ENCODE measurements at places on chromosomes 5 and 9.

- DNase-seq: no peak
Measured at GRCh38 chr9:101417977-101418376, 17.6 kb downstream of the ALDOB start.

DNA sequence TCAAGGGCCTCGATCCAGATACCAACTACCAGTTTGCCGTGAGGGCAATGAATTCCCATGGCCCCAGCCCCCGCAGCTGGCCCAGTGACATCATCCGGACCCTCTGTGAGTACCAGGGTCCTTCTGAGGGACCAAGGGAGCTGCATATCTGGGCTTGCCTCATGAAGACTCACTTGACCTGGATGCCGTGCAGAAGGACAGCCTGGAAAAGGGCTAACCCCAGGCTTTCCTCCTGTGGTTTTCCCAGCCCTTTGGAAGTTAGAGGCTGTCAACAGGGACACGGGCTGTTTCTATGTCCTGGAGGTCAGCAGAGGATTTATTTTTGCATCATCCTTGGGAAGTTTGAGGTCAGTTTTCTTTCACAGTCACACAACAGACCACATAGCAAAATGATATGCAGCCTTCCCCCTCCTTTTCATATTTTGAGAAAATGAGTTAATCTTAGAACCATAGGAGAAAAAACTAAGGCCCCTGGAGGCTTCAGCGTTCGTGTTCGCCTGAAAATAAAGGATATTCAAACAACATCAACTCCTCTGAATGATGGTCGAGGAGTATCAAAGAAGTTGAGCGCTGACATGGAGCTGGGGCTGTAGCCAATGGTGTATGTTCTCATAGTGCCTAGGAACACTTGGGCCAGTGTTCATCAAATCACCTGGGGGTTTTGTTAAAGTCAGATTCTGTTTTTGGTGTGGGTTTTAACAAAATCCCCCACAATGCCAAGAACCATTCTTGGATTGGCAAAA, 112.2 kb downstream of the EGFLAM start:
- DNase-seq: no peak

GRCh38 chr5:68379275-68380036, 163.9 kb downstream of the PIK3R1 start:
- DNase-seq: no peak

DNA sequence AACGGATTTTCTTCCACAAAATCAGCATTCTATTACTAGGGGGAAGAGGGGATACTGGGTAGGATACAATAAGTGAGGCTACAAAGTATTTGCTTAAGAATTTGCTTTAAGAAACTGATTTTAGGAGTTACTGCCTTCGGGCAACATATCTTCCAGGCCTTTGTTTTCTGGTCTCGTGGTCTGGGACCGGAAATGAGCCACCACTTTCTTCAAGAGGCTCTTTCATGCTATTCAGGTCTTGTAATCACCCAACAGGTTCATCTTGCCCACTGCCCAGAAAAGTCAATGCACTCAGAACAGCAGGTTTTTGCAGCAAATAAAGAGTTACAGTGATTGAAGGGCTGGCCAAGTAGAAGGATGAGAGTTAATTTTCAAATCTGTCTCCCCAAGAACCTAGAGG, 6.6 kb upstream of the AOPEP start:
- no peak for DNase-seq

- no peak for DNase-seq
Measured at GRCh38 chr5:68680366-68680765, 413.4 kb upstream of the SLC30A5 start.

GRCh38 chr5:147733075-147733474, 49.5 kb downstream of the JAKMIP2 start:
- no peak for DNase-seq

DNA sequence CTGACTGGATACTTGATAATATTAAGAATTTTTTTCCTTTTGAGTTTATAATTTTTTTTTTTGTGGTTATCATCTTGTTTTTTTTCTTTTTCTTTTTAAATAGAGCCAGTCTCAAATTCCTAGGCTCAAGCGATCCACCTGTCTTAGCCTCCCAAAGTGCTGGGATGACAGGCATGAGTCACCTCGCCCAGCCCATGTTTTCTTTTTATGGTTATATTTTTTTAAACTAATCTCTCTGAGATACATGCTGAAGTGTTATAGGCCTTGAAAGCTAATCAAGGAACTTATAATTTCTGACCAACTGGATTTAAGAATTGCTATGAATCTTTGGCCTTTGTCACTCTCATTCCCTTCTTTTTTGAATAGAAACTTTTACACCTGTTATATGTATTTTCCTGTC, 6.8 kb upstream of the AMACR start:
- no peak for DNase-seq

DNA sequence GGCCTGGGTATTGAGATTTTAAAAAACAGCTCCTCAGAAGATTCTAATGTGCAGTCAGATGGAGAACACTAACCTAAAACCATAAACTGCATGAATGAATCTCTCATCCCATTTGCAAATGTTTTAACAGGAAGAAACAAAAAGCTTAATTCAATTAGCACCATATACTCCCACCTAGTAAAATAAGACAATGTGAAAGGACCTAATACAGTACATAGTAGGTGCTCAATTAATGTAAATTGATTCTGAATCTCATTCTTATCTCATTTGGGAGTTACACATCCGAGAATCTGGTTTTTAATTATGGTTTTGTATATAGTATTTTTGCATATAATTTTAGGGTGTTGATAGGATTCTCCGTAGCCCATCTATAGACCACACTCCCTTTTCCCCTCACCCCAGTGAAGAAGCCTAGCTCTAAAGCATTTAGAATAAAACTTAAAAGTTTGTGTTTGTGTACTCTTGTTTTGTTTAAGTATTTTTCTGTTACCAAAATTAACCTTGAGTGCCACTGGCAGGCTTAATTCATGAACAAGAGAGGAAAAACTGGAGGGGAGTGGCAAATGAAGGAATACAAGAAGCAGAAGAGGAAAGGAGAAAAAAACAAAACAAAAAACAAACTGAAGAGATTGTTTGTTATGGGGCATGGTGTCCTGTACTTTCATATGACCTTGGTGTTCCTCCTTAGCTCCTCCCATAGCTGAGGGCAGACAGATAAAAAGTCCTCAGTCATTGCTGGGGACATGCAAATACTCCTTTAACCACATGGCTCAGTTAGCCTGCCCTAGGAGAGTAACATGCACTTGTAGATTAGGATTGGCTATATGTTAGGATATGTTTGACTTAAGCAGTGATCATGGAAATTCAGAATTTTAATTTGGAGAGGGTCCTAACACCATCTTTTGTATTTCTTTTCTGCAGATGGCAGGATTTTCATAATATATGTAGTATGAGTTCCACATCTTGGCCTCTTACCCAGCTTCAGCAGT, 1.2 kb downstream of the RNF14 start:
- no peak for DNase-seq

GRCh38 chr5:52728686-52729085, 59.0 kb upstream of the ITGA1 start:
- no peak for DNase-seq

GRCh38 chr5:143222287-143223231, 180.9 kb downstream of the NR3C1 start:
- DNase-seq: peak; percentile 25

DNA sequence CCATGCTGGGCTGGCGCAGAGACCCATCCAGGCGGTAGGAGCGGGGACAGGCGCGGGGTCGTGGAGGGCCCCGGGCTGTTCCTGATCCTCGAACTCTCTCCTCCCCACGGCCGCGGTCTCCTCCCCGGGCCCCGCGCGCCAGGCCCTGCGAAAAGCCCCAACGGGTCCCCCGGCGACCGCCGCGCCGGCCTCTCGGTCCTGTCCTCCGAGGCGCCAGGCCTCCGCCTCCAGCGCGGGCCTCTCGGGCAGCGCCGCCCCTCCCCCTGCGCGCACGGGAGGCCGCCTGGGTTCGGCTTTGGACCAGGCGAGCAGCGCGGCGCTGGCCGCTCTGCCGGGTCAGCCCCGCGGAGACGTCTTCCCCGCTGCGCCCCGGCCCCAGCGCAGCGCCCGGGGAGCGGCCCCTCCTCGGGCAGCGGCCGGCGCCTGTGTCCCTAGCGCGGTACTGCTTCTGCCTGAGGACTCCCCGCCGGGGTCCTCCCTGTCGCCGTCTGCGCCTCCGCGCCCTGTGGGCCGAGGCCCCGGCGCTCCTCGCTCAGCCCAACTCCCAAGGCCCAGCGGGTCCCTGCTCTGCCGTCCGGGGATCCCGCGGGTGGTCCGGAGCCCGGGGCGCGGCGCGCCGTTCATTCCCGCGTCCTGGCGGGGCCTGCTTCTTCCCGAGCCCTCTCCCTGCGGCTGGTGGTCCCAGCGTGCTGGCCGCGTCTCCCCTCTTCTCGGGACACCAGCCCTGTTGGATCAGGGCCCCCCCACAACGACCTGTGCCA, 13.4 kb downstream of the COL23A1 start:
- DNase-seq: no peak

DNA sequence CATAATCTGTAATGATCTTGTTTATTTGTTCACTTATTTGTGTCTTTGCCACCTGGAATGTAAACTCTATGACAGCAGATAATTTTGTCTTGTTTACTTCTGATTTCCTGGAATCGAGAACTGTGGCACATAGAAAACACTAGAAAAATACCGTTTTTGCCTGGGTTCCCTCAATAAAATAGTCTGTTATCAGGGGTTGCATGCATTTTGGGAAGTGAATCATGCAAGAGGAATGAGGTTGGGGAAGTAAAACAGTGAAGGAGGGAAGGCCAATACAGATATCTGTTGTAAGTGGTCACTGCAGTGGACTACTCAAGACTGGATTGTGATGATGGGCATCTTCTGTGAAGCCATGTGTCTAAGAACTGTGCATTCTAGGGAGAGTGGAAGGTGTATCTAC, 45.2 kb upstream of the IL6ST start:
- DNase-seq: no peak

DNA sequence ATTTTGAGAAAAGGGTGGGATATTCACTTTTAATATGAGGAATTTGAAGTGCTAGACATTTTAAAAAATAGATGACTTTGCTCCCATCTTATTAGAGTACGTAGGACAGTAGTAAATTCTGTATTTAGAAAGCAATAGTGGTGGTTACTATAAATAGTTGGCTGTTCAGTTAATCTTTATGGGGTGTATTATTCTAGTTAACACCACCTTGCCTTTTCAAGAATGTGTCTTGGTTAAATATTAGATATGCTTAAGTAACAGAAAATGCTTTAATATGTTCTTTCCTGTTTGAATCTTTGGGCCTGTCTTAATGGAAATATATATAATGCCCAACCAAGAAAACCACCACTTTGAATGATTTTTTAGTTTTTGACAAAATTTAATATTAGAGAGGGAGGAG, 608.7 kb upstream of the FAM174A start:
- DNase-seq: no peak

- DNase-seq: peak; percentile 53
Measured at GRCh38 chr9:110143950-110144545, 63.9 kb downstream of the C9orf152 start.

DNA sequence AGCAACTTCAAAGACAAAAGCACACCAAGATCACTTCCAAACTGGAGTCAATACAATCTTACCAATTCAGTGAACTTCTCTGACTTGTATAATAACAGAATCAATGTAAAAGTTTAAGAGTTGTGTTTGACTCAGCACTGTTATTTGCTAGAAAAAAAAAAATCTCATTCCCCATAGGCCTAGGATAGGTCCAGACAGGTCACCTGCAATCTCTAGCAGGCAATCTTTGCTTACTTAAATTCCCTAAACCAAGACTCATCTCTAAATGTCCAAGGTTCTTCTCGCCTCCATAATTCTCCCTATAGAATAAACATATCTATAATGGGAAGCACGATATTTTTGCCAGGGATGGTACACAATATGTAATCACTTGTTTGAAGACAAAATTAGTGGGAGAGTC, 2.5 kb downstream of the FAM169A start:
- DNase-seq: no peak

DNA sequence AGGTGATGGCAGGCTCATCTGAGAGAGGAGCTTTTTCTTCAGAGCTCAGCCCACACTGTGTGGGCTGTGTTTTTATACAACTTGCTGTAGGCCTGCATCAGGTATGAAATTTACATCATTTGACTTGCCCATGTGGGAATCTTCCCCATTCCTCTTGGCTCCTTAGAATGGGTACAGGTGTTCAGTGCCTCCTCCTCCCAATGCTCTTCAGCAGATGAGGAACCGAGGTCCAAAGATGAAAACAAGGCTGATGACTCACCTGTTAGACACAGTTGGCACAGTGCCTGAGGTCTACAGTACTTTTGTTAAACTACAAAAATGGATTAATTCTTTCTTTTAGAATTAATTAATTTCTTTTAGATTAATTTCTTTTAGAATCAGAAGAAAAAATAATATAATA, 20.8 kb downstream of the PAPPA start:
- DNase-seq: no peak

DNA sequence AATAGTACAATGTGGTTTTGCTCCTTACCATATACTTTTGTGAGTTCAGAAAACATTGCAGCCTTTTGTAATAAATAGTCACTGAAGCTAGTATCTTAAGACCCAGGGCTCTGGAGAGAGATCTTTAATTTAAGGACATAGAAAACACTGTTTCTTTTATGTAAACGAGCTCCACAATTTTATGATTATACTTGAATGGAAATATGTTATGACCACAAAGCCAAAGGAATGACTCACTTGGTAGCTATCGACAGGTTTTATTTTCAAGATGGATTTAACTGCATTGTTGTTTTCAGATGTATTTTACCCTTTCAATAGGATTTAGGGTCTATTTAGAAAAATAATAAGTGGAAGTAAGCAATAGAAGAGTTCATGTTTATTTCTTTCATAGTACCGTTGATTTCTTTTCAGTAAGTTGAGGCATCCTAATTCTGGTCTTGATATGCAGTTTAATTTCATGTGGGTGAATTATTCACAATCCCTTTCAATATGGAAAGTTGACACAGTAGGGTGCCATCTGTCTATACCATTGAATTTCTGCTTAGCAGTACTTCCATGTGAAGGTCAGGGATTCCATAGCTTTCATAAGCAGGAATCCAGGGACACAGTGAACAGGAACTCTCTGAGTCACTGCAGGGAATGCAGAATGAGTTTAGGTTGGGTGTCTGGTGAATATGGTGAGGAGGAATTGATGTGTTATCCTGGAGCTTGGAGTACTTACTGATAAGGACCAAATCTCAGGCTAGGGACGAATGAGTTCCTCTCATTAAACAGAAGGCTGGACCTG, 157.6 kb downstream of the CD180 start:
- no peak for DNase-seq

GRCh38 chr5:83069096-83069799, 7.9 kb downstream of the TMEM167A start:
- no peak for DNase-seq

DNA sequence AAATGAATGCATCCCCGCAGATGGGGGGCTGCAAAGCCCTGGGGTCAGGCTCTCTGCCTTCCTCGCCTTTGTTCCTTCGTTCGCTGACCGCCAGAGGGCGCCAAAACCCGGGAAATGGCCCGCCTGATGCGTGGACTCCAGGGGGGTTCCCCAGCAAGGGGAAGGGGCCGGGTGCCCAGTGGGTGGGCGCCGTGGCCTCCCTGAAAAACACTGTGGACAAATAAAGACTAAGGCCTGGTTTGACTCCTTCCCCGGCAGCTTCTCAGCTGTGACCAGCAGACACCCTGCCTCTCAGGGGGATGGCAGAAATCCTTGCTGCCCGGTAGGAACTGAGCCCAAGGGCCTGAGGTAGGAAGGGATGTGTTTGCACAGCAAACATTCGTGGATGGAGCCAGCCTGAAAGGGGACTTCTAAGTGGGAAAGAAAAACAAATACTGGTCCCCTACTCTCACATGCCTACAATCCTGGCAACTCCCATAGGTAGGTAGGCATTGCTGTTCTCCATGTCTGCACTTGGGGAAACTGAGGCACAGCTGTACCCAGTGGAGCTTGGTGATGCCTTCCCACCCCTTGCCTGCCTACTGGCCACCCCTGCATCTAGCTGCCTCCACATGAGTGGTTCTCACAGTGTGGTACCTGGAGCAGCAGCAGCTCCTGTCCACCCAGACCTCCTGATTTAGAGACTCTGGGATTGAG, 57.7 kb downstream of the DUSP1 start:
- peak; percentile 63 for DNase-seq

GRCh38 chr5:55636683-55637082, 75.4 kb downstream of the SLC38A9 start:
- no peak for DNase-seq
